ENCODE measurements at places on chromosomes 3 and 15.

- no peak for DNase-seq
Measured at GRCh38 chr15:93488296-93488713, 399.3 kb upstream of the RGMA start.

GRCh38 chr3:39216176-39216790, 23.9 kb upstream of the XIRP1 start:
- peak; percentile 74 for DNase-seq

DNA sequence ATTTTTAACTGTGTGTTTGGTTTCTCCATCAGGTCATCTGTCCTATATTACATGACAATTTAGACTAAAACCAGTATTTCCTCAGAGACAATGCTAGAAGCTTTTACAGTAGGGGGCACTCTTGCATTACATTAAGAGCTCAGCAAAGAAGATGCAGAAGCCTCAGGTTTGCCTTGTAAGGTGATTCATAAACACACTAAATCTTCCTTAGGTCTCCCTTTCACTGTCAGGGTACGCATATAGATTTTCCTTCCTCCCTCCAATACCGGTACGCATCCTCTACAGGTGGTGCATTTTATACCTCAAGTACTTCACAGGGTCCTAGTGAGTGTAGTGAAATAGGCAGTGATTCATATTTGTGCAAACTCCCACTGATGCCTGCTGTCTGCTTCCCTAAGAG, 46.5 kb downstream of the CD86 start:
- peak; percentile 45 for DNase-seq

- no peak for DNase-seq
Measured at GRCh38 chr3:191476066-191476772, 15.3 kb downstream of the PYDC2 start.

DNA sequence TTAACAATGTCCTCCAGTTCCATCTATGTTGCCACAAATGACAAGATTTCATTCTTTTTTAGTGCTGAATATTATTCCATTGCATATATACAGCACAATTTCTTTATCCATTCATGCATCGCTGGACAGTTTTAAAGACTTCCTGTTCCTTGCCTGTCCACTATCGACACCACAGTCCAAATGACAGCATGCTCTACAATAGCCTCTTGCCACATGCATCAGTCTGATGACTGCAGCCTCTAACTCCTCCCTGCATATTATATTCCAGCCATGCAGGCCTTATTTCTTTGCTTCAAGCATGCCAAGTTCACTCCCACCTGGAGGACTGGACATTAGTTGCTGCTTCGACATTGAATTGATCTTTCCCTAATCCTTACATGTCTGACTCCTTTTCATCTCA, 306.2 kb downstream of the FOXP1 start:
- no peak for DNase-seq

- no peak for DNase-seq
Measured at GRCh38 chr15:63244399-63244798, 33.0 kb upstream of the APH1B start.

- no peak for DNase-seq
Measured at GRCh38 chr3:115187149-115187757, 40.2 kb upstream of the ZBTB20 start.

- DNase-seq = no peak
Measured at GRCh38 chr3:64166584-64167162, 58.6 kb downstream of the PRICKLE2 start.

- DNase-seq = no peak
Measured at GRCh38 chr15:73046073-73046472, 6.2 kb upstream of the NEO1 start.

GRCh38 chr15:95875121-95875643, 455.3 kb upstream of the NR2F2 start:
- no peak for DNase-seq

DNA sequence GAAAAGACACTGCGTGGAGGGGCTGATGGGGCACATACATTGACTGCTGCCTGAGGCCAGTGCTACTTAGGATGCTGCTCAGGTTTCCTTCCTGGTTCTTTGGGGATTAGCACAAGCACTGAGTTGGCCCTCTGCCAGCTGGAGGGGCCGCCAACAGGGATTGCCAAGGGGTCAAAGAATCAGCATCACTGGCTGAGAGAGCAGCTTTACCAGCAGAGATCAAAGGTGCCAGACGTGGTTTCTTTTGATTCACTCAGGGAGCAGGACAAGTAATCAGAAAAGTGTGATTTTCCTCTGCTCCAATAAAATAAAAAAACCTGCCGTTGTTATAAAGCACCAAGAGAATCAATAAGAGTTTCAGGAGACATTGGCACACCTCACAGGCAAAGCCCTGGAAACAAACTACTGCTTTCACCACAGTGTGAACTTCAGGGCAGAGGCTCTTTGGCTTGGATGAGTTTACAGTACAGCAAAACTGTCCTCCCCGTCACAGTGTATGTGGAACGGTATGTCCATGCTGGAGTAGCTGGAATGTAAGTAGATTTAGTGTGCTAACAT, 45.8 kb upstream of the FSIP1 start:
- no peak for DNase-seq

DNA sequence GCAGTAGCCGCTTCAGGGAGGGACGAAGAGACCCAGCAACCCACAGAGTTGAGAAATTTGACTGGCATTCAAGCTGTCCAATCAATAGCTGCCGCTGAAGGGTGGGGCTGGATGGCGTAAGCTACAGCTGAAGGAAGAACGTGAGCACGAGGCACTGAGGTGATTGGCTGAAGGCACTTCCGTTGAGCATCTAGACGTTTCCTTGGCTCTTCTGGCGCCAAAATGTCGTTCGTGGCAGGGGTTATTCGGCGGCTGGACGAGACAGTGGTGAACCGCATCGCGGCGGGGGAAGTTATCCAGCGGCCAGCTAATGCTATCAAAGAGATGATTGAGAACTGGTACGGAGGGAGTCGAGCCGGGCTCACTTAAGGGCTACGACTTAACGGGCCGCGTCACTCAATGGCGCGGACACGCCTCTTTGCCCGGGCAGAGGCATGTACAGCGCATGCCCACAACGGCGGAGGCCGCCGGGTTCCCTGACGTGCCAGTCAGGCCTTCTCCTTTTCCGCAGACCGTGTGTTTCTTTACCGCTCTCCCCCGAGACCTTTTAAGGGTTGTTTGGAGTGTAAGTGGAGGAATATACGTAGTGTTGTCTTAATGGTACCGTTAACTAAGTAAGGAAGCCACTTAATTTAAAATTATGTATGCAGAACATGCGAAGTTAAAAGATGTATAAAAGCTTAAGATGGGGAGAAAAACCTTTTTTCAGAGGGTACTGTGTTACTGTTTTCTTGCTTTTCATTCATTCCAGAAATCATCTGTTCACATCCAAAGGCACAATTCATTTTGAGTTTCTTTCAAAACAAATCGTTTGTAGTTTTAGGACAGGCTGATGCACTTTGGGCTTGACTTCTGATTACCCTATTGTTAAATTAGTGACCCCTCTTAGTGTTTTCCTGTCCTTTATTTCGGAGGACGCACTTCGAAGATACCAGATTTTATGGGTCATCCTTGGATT, at the start of gene MLH1:
TSS of gene MLH1 (plus strand) at position 193 of the 958 bp plus-strand sequence. CDS start at position 223, 30 bp downstream.
- DNase-seq = no peak

GRCh38 chr3:182760576-182761164, 32.6 kb upstream of the ATP11B start:
- no peak for DNase-seq

DNA sequence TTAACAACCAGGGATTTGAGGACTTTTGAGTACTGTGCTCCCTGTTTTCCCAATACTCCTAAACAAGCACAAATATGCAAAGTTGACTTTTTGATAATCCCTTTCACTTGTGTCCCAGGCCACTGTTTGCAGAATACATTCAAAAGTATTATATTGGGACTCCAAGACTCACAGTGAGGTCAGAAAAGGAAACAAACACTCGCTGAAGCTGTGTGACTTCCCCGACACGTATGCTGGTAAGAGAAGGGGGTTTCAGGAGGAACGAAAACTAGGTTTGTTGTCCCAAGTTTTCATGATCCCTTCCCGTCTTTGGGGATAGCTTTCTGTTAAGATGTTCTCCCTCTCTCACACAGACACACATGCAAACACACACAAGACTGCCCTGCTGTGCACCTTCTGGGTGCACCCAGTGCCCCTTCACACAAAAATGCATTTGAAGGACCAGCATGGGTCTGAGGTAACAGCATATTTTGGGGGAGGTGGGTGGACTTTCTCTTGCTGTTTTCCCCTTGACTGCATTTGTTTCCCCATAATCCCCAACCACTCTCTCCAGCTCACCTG, 225.2 kb upstream of the PRICKLE2 start:
- no peak for DNase-seq

GRCh38 chr3:184284696-184285095, 8.9 kb downstream of the ECE2 start:
- DNase-seq = no peak

- DNase-seq = no peak
Measured at GRCh38 chr3:61117045-61117898, 134.0 kb downstream of the FHIT start.

DNA sequence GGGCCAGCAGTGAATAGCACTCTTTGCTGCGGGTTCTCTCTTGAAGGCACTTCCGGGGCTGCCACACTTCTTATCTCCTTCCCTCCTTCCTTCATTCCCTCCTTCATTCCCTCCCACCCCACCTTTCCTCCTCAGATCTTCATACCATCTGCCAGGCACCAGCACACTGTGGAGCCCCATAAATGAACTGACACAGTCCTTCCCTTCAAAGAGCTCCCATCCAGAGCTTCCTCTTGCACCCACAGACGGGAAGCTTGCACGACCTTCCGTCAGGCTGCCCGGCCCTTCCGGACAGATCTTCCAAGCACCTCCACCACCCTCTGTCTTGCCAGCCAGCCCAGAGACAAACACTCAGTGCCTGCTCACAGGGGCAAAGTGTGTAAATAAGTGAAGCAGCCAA, 65.4 kb upstream of the HERC1 start:
- no peak for DNase-seq

DNA sequence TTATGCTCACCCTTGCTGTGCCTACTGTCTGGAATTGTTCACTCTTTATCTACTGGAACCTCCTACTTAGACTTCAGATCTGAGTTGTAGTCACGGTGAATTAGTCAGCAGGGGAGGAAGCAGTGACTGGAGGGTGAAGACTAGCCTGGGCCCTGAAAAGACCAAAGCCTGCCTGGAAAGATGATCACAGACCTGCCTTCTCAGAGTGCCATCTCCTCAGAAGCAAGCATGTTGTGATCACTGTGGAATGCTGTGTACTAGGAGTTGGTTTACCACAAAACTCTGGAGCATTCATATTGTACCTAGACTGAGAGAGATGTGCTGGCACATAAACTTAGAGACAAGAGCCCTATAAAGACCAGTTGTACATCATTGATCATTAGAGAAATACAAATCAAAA, 100.7 kb upstream of the SCN10A start:
- no peak for DNase-seq

DNA sequence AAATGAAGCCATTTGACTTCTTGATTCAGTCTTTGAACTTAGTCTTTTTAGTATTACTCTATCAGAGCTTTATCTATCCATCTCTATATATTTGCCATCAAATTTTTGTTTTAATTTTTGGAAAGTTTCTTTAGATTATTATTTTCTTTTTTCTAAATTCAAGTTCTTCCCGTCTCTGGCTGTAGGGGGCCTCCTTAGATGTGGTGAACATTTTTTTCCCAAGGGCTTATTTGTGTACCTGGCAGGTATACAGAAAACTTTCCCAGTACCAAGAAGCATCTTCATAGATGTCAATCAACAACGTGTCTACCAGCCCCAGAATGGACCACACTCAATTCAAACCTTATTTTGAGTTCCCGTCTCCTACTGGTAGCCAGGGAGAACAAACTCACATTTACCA, 486.8 kb upstream of the CNTN4 start:
- no peak for DNase-seq

Measured in GDM1 (cell line).